NCI-H2171 (cell line): ENCODE measurements at places on chromosomes 6 and 20.
A peak's percentile ranks its signal among the peaks of the same experiment; 100 is the strongest.

GRCh38 chr6:108897371-108897770, 49.1 kb downstream of the ARMC2 start:
- DNase-seq: no peak

DNA sequence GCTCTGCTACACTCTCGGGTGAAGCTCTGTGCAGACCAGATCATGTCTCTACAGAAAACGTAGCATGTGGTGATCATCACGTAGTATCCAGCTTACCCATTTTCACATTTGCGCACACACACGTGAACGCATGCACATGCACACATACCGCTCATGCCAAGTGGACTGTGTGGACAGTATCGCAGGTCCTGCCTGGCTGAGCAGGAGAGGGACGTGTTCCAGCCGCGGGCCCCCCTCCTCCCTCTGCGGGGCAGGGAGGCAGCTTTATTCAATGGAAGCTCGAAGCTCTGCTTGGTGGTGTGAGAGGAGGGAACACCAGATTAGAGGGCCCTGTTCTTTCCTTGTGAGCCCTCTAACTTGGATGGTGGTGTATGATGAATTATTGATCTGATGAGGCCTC, 51.1 kb downstream of the CDH26 start:
- DNase-seq: no peak

DNA sequence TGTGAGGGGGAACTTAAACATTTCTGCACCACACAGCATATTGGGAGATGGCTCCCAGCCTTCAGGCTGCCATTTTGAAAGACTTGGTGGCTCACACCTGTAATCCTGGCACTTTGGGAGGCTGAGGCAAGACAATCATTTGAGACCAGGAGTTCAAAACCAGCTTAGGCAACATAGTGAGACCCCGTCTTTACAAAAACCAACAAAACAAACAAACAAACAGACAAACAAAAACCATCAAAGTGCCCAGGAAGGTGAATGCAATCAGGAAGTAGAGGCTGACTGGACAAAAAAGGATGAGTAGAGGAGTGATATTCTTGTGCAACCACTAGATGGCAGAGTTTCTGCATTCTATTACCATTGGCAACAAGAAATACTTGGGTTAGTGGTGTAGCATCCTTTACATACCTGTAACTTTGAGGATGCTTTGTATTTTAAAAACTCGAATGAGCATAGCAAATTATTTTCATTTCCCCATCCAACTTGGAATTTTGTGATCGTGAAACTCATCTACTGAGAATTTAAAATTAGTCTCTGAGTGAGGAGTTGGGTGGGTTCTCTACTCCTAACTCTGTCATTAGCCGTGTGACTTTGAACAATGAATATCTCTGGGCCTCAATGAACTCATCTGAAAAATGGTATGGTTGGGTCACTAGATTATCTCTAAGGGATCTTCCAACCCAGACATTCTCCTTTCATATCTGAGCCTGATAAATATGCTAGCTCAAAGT, 84.4 kb downstream of the CRYBG1 start:
- DNase-seq: peak; percentile 58

- DNase-seq: no peak
These were observed 37.4 kb downstream of the COX4I2 start for GRCh38 chr20:31674895-31675827.

GRCh38 chr20:37934634-37935375, 31.9 kb downstream of the VSTM2L start:
- no peak for DNase-seq

DNA sequence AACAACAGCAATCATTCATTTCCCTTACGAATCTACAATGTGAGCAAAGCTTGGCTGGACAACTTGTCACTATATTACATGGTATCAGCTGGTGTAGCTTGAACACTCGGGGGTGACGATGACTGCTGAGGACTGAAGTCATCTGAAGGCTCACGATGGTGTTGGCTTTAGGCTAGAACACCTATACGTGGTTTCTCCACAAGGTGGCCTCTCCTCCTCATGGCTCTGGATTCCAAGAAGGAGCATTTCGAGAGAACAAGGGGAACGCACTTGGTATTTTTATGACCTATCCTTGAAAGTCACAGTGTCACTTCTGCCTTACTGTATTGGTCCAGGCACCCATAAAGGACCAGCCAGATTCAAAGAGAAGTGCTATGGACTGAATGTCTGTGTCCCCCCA, 37.5 kb upstream of the ADGRF1 start:
- DNase-seq: no peak

- no peak for DNase-seq
These were observed 147.0 kb downstream of the MYB start for GRCh38 chr6:135328136-135328535.

- DNase-seq: no peak
These were observed 31.6 kb upstream of the GJA10 start for GRCh38 chr6:89862698-89863097.

- no peak for DNase-seq
These were observed 1.9 kb downstream of the CITED2 start for GRCh38 chr6:139372326-139373153.

GRCh38 chr20:54630582-54630981, 155.2 kb downstream of the DOK5 start:
- no peak for DNase-seq

DNA sequence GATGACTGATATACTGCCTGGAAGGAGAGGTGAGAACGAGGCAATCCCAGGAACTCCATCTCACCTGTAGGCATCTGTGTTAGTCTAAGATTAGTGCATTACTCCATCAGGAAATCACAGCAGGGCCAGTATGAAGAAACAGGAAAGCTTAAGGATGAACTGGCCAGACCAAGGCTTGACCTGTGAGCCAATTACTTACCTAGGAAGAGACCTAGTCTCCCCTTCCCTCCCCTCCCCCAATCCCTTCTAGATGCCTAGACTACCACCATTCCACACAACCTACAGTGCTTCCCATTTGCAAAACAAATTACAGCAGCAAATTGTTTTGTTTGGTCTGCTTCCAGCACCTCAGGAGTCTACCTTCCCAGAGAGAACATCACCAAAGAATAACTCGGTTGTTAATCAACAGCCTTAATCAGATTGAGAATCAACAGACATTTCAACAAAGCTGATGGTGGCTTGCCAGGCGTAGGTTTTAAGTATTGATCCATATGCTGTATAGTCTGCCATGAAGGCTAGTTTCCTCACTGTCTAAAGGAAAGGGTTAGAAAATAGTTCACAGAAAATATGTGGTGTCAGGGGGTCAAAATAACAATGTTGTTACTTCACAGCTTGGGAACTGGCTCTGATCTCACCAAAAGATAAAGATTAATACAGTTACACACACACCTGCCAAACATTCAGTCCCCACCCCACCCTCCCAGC, 10.1 kb downstream of the PKHD1 start:
- DNase-seq: no peak

DNA sequence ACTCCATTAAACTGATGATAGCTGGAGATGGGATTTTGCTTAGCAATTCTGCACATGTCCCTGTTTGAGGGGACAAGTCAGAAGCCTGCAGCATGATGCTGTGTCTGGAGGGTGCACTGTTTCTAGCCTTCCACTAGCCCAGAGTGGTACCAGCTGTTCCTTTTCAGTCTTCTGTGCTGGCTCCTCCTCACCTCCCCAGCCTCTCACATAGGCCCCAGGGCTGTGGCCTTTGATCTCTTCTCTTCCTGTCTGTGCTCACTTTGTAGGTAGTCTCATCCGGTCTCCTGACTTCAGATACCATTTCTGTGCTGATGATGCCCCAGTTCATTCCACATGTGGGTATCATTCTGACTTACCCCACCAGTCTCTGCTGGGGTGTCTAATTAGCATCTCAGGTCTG, 126.3 kb downstream of the HIVEP1 start:
- no peak for DNase-seq

DNA sequence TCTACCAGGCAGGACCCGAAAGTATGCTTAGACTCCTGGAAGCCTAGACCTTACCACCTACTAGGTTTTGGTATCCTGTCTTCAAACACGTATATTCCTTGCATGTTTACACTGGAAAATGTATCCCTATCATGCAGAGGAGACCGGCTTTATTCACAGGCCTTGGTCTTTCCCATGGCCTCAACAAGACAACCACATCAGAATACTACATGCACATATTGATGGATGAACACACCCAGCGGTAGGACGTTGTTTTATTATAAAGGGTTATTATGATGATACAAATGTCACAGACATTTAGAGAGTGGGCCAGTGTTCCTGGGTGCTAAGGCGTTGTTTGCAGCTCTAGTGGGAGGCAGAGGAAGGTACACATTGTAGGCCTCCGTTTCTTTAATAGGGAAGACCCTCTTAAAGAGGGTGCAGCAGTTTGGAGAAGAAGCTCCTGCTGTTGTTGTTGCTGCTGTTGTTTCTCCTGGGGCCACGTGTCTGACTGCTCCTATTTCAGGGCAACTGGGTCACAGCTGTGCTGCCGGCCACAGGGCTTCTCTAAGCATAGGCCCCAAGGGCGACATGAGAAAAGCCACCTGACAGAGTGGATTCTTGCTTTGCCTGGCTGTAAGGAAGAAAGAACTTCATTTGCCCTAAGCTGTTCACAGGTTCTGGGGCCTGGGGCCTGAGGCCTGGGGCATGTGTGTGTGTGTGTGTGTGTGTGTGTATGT, 98.3 kb upstream of the SASH1 start:
- DNase-seq: no peak

GRCh38 chr20:32945710-32946221, 58.5 kb downstream of the SUN5 start:
- DNase-seq: no peak

- DNase-seq: no peak
These were observed 26.5 kb upstream of the EMILIN3 start for GRCh38 chr20:41392871-41393704.

- no peak for DNase-seq
These were observed 881 bp upstream of the AIG1 start for GRCh38 chr6:143059663-143060353.

- no peak for DNase-seq
These were observed 84.3 kb upstream of the TMEM181 start for GRCh38 chr6:158475344-158476302.

DNA sequence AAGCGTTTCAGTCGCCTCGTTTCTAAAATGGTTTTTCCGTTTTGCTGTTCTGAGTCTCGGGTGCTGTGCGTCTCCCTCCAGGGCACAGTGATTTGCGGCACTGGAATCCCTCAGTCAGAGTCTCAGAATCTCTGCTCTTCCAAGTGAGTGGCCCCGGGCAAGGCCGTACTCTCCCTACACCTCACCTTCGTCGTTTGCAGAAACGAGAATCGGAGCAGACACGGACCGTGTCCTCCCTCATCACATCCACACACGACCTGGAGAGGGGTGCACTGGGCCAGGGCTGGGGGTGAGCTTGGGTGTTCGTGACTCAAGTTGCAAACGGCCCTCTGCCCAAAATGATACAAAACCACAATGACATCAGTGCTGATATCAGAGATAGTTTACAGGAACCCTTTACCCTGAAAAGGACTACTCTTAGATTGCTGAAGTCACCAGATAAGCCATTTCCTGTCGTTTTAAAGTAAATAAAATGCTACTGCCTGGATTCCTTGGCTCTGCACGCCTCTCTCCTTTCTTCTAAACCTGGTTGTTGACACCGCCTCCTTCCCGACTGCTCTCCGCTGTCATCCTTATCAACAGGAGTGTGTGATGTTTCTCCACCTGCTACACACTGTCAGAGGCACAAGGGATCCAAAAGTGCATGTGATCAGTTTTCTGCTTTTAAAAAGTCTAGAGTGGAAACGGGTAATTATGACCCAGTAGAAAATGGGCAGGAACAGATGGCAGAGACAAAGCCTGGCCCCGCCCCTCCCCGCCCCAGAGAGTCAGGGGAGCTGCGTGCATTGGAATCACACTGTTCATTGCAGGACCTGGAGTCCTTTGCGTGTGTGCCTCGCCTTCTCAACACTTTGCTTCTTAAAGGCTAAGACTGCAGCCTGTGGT, 38.4 kb downstream of the KIF25 start:
- DNase-seq: peak; percentile 74

DNA sequence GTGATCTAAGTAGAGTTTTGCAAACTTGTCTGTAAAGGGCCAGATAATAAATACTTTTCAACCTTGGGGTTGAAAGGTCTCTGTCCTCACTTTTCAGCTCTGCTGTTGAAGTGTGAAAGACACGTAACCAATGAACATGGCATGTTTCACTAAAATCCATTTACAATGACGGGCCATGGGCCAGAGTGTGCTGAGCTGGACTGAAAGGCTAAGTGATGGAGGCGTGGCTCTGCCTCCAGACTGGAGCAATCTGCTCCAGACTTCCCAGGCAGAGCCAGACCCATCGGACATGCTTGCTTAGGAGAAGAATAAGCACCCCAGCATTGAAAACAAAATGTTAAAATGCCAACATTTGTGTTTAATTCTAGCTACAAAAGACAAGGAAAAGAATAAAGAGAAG, 41.4 kb downstream of the SCAND1 start:
- no peak for DNase-seq

DNA sequence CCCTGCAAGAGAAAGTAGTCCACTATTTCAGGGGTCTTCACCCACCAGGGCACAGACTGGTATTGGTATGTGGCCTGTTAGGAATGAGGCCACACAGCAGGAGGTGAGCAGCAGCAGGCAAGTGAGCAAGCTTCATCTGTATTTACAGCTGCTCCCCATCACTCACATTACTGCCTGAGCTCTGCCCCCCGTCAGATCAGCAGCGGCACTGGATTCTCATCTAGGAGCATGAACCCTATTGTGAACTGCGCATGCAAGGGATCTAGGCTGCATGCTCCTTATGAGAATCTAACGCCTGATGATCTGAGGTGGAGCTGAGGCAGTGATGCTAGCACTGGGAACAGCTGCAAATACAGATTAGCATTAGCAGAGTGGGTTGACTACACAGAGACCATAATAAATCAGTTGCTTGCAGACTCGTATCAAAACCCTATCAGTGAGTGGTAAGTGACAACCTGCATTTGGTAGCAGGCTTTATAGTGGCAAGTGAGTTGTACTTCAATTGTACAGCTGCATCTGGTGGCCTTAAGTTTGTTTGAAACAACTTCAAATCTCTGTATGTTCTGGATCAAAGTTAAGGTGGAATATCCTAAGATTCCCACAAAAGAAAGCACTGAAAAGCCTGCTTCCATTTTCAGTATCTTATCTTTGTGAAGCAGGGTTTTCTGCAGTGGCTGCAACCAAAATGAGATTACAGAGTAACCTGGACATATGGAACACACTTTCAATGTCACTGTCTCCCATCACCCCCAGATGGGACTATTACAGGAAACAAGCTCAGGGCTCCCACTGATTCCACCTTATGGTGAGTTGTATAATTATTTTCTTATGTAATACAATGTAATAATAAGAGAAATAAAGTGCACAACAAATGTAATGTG, 12.8 kb downstream of the C6orf141 start:
- no peak for DNase-seq

DNA sequence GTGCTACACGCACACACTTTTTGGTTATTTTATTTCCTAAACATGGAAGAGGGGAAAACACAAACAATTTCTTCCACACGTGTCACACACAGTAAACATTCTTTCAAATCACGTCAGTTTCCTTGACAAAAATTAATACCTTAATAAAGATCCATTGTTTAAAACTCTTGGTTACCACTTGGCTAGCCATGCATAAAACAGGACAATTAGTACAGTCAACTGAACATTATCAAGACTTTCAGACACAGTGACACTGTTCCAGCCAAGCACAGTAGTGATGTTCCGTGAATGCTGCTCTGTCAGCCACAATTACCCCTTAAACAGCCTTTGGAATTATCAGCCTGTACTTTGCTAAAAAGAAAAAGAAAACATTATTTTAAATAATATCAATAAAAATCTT, 50.8 kb downstream of the GMDS start:
- DNase-seq: no peak
